Naive thymus-derived CD8-positive, alpha-beta T cell (primary cell): ENCODE measurements at places on chromosomes 12 and 14. TPM values are rescaled to one million over a fixed set of nuclear protein-coding genes. Genes with fewer than 3 reads are reported as not detected.
A peak's percentile ranks its signal among the peaks of the same experiment; 100 is the strongest.

DNA sequence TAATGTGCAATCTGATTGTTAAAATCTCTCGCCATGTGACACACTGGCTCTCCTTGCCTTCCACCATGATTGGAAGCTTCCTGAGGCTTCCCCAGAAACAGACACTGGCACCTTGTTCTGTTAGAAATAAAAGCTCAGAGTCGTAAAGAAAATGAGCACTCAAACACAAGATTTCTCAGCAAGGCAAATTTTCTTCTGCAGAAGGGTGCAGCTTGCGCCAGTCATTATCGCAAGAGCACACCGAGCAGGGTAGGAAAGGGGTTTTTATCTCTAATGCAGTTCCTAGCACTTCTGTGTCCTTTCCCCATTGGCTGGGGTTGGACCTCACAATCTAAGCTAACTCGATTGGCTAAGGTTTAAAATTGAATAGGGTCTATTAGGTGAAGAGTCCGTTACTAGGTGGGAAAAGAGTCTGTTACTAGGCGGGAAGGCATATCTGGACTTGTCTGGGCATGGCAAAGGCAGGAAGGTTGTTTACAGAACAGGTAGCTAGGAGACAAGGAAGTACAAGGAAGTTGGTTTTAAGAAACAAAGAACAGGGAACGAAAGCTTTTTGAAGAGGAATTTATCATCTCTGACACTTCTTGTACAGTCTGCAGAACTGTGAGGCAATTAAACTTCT, 62.6 kb upstream of the BICD1 start:
- H3K4me3 ChIP-seq, result no peak overlapping the region
- DNase-seq, result no peak
- H3K36me3 ChIP-seq, result peaks cover 23% of the 10 kb centered on the region
- no peaks in the 10 kb centered on the region for H3K27me3 ChIP-seq
- no peak overlapping the region for H3K27ac ChIP-seq
- H3K4me1 ChIP-seq, result no peaks in the 10 kb centered on the region

DNA sequence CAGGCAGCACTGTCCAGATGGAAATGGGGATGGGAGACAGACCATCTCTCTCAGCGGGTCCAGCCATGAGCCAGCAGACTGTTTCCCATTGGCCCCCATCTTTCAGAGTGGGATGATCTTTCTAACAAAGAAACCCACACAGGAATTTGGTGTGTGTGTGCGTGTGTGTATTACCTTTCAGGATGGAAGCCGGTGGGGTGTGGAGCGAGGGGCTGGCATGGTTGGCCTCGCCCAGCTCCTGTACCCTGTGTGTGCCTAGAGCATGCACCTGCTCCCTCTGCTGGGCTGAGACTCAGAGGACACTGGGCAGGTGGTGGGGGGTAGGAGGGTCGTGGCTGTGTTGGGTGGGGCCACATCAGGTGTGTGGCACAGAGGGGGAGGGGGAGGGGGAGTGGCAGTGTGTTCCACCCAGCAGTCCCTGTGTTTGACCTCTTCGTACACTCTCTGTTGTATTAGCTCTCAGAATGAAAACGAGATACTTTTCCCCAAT, 33.0 kb upstream of the TSPAN9 start:
- no peak overlapping the region for H3K4me3 ChIP-seq
- no peaks in the 10 kb centered on the region for H3K36me3 ChIP-seq

P2RX2 gene
- not detected for total RNA-seq

GRCh38 chr14:65179918-65180724, 77.8 kb upstream of the MAX start:
- H3K27ac ChIP-seq, result no peak overlapping the region
- peaks cover 6% of the 10 kb centered on the region for H3K36me3 ChIP-seq
- no peaks in the 10 kb centered on the region for H3K27me3 ChIP-seq
- H3K4me1 ChIP-seq, result peaks cover 8% of the 10 kb centered on the region

PPP1CC gene
- total RNA-seq, result 127 TPM

- peak overlapping the region; percentile 82 for H3K4me3 ChIP-seq
- peak overlapping the region; percentile 96 for H3K27ac ChIP-seq
- peak; percentile 43 for DNase-seq
Observed at GRCh38 chr12:122888232-122888752, 7.6 kb downstream of the VPS37B start.

DNA sequence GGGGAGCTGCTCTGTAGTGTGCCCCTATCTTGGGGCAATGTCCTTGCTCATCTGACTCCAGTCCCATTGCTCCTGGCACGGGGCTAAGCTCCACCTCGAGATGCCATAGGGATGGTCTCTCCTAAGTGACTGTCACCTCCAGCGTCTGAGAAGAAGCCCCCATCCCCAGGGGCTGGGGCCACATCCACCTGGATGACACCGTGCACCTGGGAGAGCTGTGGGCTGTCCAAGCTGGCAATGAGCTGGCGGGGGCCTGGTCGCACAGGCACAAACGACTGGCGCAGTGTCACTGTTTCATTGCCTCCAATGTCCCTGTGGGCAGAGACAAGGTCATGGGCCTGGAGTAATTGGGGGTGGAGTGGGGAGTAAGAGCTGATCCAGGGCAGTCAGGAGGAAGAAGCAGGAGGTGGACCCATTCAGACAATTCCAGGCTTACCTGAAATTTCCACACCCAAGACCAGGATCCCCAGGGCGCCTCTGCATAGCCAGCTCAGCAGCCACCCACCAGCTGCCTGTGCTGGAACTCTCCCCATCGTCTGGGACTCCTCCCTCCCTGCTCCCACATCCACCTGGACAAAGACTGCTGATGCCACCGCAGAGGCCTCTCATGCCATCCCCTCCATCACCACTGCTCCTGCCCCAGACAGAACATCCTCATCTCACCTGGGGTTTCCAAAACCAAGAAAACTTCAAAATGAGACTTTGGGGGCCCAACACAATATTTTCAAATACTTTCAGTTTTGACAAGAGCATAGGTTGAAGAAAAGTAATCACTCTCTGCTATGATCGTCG, 7.0 kb upstream of the TINF2 start:
- no peak overlapping the region for H3K27ac ChIP-seq
- no peaks in the 10 kb centered on the region for H3K36me3 ChIP-seq
- no peaks in the 10 kb centered on the region for H3K27me3 ChIP-seq

GRCh38 chr12:131455581-131456110, 255.2 kb upstream of the SFSWAP start:
- no peak overlapping the region for H3K27ac ChIP-seq
- no peaks in the 10 kb centered on the region for H3K36me3 ChIP-seq
- H3K4me1 ChIP-seq, result peaks cover 1% of the 10 kb centered on the region
- no peak overlapping the region for H3K4me3 ChIP-seq
- DNase-seq, result no peak
- H3K27me3 ChIP-seq, result peaks cover 41% of the 10 kb centered on the region

- H3K27me3 ChIP-seq, result no peaks in the 10 kb centered on the region
- H3K27ac ChIP-seq, result no peak overlapping the region
- H3K36me3 ChIP-seq, result no peaks in the 10 kb centered on the region
- peaks cover 24% of the 10 kb centered on the region for H3K4me1 ChIP-seq
- no peak for DNase-seq
Observed at GRCh38 chr12:132181570-132182200, 37.4 kb downstream of the NOC4L start.

DNA sequence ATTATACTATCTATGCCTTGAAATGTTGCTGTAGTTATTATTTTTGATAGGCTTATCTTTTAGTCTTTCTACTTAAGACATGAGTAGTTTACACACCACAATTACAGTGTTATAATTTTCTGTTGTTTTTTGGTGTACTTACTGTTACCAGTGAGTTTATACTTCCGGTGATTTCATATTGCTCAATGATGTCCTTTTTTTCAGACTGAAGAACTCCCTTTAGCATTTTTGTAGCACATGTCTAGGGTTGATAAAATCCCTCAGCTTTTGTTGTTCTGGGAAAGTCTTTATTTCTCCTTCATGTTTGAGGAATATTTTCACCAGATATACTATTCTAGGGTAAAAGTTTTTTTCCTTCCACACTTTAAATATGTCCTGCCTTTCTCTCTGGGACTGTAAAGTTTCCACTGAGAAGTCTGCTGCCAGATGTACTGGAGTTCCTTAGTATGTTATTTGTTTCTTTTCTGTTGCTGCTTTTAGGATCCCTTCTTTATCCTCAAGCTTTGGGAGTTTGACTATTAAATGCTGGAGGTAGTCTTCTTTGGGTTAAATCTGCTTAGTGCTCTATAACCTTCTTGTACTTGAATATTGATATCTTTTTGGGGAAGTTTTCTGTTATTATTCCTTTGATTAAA, 41.5 kb upstream of the FERMT2 start:
- H3K27me3 ChIP-seq, result no peaks in the 10 kb centered on the region
- no peak overlapping the region for H3K4me3 ChIP-seq
- H3K36me3 ChIP-seq, result no peaks in the 10 kb centered on the region
- no peak overlapping the region for H3K27ac ChIP-seq
